ENCODE measurements at places on chromosomes 11 and 22.

- ATAC-seq = no peak
Measured at GRCh38 chr11:116657842-116658825, 114.7 kb downstream of the BUD13 start.

DNA sequence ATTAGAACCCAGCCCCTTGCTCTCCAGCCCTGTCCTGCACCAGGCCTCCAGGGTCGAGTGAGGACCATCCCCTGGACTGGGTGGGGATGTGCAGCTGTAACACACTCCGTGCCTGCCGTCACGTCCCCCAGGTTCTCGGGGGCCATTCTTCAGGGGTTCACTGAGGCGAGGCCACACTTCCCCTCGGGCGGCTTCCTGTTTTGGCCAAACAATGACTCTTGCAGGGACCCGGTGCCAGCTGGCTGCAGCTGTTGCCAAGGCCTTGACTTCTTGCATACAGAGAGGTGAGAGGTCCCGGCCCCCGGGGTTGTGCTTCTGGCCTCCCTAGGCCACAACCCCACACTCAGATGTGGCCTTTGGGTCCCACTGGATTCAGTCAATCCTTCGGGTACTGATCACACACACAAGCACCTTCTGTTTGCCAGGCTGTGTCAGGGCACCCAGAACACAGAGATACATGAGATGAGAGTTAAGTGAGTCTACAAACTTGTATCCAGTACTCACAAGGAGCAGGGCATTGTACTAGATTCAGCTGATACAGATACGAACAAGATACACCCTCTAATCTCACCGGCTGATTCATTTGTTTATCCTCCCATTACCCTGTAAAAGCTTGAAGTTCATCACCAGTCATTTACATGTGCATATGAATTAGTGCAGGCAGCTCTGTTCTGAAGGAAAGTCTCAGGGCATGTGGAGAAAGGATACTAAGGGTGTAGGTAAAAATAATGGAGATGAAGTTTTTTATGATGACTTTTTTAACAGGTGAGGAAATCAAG lies 32.9 kb downstream of the LRRC32 start:
- peak; percentile 54 for ATAC-seq

DNA sequence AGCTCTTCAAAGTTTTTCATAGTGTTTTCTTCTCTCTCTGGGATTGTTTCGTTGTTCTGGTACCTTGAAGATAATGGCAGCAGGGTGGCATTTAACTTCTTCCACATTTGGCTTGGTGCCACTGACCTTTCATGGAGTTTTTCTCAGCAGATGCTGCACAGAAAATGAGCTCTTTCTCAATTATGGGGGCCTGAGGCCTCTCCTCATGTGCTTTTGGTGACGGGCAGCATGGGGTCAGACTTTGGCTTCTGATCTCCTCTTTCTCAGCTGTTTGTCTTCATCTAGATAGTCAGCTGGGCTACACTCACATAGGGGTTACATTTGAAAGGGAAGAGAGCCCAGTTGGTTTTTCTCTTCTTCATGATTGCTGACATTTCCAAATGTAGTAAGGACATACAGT lies 76.3 kb downstream of the FAT3 start:
- no peak for ATAC-seq

- ATAC-seq = peak; percentile 40
Measured at GRCh38 chr11:64088162-64089026, 52.7 kb downstream of the FLRT1 start.

DNA sequence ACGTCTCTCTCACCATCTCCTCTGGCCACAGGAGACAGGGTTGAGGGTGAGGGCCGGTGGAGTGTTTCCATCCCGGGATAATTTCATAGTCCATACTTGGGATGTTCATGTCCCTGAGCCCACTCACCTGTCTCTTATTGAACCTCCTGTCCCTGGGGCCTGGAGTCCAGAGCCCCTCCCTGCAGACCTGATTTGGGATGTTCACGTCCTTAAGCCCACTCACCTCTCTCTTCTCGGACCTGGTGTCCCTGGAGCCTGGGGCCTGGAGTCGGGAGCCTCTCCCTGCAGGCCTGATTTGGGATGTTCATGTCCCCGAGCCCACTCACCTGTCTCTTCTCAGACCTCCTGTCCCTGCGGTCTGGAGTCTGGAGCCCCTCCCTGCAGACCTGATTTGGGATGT lies 868.2 kb downstream of the BRD1 start:
- no peak for ATAC-seq

GRCh38 chr22:38554281-38554680 lies 15.7 kb downstream of the DMC1 start:
- no peak for ATAC-seq

DNA sequence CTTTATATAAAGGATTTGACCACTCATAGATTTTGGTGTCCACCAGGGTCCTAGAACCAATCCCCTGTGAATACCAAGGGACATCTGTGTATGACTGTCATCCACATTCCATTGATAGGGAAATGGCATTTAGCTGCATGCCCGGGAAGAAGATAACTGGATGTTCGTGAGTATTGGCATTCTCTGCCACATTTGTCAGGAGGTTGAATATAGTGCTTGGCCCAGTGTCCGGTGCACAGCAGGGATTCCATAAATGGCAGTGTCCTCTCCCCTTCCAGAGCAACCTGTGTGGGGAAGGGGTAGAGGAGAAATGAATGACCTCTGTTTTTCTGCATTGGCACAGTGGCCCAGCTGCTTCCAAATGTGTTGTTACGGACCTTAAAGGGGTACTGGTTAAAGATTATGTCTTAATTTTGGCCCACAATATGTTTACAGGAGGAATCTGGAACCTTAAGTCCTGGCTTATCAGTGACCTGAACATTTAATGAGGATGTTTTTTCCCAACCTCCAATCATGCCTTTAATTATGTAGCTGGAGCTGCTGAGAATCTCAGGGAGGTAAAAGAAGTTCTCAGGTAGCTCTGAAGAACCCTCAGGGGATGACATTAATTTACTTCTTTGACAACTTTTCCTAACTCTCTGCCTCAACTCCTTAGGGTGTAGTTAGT lies 33.6 kb upstream of the OR4B1 start:
- no peak for ATAC-seq

- ATAC-seq = peak; percentile 32
Measured at GRCh38 chr11:61955422-61956135, 5.4 kb downstream of the BEST1 start.

GRCh38 chr22:35633520-35633919 lies 14.7 kb upstream of the APOL6 start:
- no peak for ATAC-seq

DNA sequence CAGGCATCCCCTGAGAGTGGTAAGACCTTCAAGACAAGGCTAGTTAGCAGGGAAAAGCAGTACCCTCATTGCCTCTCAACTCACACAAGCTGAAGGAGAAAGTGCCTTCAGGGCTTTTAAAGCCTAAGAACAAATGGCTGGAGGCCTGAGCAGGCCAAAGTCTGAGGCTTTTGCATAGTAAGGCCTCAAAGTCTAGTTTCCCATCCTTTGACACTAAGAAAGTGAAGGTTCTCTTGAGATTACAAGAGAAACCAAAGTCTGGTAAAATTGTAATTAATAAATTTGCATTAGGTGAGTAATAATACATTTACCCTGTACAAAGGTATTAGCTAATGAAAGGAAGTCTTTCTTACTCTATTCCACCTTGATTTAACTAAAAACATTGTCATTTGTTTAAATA lies 47.0 kb upstream of the CCDC89 start:
- ATAC-seq = no peak

DNA sequence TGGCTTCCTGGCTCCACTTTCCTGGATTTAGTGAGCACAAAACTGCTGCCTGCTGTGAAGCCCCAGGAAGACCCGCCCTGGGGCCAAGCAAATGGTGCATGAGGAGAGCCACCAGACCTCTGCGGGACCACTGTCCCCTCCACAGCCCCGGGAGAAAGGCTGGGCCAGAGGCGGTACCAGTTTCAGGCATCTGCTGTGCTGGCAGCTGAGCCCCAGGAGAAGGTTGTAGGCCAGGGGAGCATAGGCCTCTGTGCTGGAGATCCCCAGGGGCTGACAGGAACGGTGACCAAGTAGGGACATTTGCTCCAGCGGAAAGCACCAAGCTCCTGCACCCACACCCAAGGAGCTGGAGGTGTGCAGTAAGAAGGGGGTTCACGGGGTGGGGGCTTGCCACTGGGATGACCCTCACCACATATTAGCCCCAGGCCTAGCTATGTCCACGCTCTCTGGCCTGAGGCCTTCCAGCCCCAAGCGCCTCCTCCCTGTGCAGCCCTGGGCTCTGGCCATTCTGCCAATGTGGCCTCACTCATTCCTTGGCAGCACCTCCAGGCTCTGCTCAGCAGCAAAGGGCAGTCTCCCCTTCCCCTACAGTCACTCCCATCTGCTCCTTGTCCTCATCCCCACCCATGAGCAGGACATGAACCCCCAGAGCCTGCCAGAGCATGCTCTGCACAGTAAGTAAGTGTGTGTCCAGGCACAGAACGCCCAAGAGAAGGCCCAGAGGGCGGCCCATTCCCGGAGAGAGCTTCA lies 24.0 kb upstream of the COMT start:
- no peak for ATAC-seq

DNA sequence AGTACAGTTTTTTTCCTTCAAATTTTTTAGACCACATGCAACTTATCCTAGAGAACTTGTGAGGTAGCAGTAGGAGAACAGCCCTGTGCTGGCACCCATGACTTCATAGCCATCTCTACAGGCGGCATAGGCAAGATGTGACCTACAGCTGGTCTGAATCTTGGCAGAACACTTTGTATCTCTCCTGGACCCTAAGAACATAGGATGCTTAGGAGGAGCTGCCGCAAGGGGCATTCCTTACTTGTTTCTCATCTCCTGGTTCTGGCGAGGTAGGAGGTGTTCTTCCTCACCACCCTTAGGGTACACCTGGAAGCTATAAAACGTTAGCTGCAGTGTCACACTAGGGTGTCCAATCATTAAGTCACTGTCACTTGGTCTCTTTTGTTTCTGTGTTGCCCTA lies 16.4 kb downstream of the CWC15 start:
- ATAC-seq = no peak

DNA sequence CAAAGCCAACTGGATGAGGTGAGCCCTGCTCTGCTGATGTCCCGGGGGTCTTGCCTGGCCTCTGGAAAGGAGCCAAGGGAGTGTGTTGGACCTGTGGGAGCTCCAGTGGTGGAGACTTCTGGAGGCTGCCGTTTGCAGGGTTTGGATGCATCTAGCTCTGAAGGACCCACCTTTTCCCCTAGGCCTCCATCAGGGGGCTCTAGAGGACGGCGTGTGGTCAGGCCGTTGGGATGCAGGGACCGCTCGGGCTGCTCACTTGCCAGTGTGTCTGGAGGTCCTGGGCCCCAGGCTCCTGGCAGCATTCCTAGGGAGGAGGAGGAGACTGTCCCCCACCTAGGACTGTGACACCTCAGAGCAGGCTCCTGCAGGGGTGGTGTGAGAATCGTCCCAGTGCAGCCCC lies 58.3 kb downstream of the PRDM11 start:
- ATAC-seq = no peak

DNA sequence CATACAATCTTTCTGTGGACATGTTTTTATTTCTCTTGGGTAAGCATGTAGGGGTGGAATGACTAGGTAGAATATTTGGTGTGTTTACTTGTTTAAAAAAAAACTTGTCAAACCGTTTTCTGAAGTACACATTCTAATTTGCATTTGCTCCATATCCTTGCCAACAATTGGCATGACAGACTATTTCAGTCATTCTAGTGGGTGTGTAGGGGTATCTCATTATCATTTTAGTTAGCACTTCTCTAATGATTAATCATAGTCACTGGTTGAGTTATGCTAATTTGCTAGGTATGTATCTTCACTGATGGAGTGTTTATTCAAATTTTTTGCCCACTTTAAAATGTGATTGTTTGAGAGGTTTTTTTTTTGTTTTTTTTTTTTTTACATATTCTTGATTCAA lies 64.3 kb downstream of the C11orf65 start:
- no peak for ATAC-seq

- ATAC-seq = peak; percentile 48
Measured at GRCh38 chr11:11510939-11511338, 110.9 kb downstream of the GALNT18 start.

DNA sequence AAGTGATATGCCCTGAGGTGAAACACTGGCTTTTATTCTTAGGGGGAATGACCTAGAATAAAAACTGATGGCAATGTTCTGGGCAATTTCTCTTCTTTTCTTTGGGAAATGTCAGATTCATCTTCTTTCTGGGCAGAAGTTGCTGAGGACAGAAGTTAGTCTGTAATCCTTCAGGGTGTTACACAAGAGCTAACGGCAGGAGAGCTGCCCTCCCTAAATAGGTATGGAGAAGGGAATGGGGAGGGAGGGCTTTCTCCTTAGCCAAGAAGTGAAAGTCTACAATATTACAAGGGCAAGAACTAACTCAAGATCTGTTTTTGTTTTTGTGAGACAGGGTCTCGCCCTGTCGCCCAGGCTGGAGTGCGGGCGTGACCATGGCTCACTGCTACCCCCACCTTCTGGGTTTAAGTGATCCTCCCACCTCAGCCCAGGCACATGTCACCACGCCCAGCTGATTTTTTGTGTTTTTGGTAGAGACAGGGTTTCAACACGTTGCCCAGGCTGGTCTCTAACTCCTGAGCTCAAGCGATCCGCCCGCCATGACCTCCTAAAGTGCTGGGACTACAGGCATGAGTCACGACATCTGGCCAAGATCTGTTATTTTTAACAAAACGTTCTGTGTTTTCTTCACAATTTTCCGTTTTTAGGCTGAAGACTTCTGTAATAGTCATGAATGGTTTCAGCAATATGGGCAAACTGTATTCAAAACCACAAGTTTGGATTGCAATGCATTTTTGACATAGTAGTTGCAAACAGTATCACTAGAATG lies 7.2 kb downstream of the PIWIL4 start:
- ATAC-seq = no peak

DNA sequence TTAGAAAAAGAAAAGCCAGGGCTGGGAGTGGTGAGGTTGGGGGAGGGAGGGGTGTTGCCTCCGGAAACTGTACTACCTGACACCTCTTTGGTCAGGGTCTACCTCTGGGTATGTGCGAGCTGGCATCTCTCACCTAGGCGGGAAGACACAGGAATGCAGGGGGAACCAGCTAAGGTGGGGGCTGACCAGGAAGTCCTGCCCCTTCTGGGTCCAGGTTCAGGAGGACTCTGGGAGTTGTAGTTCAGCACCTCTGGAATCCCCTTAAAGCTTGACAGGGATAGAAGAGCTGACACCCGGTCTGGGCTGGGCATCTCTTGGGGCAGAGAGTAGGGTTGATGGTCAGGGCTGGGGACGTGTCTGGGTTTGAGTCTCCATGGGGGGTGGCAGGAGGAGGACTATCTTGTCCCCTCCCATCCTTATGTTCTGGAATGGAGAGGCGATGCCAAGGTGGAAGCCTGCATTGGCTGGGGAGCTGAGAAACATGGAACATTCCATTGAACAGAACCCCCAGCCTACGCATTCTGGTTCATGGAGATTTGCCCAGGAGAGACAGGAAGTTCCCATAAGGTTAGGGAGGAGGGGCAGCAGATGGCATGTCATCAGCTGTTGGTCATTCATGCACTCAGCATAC lies 2.1 kb upstream of the KIAA1671 start:
- ATAC-seq = no peak

DNA sequence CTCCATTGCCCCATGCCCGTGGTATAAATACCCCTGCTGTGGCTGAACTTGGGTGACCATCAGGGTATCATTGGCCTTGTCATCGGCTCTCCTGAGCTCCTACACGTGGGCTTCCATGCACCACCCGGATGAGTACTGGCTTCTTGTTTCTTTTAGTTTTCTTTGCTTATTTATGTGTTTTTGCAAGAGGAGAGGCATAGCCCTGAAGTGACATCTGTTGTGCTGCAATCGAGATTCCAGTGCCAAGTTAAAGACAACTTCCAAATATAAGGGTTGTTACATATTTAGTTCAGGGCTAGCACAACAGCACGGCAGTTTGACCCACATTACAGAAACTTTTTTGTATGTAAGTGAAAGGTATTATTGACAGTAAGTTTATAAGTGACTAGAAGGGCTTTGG lies 1087.1 kb downstream of the TBC1D22A start:
- no peak for ATAC-seq

GRCh38 chr11:9947231-9947864 lies 283.5 kb downstream of the SWAP70 start:
- no peak for ATAC-seq
